ENCODE measurements at places on chromosomes 3 and 15.

DNA sequence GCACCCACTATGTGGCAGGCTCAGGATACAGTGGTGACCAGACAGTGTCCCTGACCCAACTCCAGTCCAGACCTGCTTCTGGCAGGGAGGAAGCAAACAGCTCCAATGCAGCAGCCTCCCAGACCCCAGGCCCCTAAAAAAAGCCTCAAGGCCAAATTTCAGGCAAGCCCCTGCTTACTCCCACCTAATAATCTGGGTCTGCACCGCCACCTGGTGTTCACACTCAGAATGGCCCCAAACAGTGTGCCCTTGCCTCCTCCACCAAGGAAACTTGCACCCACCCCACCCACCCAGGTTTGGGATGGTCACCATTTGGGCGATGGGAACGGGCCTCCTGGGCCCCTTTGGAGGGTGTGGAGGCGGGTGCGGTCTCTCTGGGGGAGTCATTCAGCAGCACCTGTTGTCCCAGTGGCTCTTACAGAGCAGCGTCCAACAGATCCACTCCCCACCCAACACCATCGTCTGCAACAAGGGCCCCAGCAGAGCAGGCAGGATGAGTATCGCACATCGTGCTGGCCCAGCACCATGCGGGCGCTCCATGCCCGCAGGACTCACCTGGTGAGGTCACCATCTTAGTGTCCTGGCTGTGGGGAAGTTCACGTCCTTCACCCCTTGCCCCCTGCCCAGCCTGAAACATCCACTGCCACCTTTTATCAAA is 17.3 kb downstream of the C3orf18 start:
- peak; percentile 44 for DNase-seq

GRCh38 chr15:88089024-88089620 is 167.4 kb downstream of the NTRK3 start:
- DNase-seq, result no peak

GRCh38 chr3:44069276-44069675 is 172.4 kb upstream of the TOPAZ1 start:
- no peak for DNase-seq

- DNase-seq, result no peak
Measured at GRCh38 chr3:21613372-21614070, 137.5 kb downstream of the ZNF385D start.

DNA sequence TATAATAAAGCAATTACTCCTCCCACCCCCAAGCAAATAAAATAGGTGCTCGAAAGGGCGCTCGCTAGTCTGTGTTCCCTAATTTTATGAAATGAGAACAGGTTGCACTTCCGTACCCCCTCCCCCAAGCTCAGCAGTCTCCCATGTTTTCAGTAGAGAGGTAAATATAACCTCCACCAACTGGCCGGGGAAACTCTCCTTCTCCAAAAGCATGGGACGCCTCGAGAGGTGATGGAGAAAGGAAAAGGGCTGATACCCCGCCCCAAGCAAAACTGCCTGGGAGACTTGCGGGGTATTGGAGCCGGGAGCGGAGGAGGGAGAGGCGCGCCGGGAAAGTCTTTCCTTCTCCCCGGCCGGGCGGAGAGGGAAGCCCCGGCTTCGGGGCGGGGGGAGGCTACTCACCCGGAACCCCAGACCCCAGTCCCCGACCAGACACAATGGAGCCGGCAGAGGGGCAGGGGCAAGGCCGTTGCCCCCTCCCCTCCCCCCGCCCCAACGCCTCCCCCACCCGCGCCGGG is 605 bp downstream of the DCUN1D1 start:
- no peak for DNase-seq

- no peak for DNase-seq
Measured at GRCh38 chr15:29864501-29864900, 42.2 kb upstream of the TJP1 start.

DNA sequence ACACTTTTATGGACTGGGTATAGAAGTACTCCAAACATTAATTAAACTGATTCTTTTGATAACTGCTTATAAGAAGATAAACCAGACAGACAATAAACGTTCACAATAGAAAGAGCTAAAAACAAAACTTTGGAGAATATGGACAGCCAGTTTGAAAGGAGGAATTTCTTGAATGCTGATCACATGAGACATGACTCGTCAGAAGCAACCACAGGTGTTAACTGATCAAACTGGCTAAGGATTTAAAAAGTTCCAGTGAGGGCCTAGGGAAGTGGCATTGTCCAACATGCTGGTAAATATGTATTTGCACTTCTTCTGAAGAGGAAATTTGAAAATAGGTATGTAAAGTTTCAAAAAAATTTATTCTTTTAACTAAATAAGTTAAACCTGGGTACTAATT is 29.4 kb upstream of the AP3B2 start:
- DNase-seq, result no peak

DNA sequence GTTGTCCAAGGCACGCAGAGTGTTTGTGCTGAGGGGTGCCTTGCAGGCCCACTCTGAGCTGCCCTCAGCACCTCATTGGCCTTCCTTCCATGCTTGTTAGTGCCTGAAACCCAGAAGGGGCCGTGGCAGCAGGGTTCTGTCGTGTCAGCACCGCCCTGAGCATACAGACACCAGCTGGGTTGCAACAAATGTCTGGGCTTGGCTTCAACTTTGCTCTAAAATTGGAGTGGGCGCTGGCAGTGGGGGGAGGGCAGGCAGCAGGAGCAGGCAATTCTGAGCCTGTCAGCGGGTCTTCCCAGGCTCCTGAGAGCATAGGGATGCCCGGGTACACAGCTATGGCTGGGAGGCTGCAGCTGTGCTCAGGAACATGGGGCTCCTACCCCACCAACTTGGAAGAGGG is 464.3 kb downstream of the EPHA3 start:
- no peak for DNase-seq

DNA sequence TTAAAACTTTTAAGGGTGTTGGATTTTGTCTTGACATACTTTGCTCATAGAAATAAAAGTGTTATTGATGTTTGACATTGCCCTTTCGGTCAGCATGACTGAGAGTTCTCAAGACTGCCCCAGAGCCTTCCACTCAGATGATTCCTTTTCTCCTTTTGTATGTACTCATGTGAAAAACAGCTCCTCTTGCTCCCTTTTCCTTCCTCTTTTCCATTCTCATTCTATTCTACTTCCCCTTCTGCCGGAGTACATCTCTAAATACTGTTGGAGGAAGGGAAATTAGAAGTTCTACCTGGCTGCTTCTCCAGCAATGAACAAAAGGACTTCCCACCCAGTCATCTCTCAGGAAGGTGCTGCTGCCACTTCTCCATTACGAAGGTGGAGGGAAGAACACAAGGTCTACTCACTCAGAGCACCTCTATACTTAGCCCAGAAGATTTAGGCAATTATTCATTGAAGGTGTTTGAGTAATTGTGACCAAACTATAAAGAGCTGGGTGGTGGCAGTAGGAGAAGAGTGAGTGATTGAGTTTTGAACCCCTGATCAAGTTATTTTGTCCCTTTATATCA is 163.8 kb upstream of the MBNL1 start:
- DNase-seq, result no peak

DNA sequence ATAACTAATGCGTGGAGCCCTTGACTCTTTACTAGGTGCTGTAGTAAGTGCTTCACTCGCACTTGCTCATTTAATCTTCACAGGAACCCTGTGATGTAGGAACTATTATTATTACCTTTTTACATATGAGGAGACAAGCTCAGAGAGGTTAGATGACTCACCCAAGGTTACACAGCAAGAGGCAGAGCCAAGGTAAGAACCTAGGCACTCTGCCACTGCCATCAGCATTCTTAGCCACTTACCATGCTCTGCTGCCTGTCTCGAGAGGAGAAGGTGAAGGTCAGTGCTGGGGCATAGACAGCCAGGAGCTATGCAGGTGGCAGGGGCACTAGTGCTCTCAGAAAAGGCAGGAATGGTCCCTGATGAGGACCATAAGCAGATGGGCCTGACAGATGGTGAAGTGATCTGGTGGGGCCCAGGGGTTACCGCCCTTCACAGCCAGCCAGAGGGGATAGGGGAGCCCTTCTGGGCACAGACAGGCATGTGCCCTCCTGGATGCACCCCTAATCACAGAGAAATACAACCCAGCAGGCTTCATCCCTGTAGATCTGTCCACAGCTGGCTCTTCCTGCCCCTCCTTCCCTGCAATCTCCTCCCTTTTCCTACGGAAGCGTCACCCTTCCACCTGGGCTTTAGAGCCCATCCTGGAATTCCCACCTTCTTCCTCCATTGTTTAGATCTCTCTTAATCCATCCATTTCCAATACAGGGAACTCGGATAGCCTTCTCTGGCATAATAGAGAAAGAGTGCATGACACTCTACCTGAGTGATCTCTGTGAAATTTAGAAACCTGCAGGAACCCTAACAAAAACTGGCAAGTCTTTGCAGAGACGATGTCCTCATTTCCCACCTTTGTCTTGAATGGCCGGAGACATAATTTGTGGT is 26.9 kb downstream of the ABTB1 start:
- no peak for DNase-seq

- DNase-seq, result no peak
Measured at GRCh38 chr3:140736863-140737460, 59.1 kb downstream of the TRIM42 start.

- no peak for DNase-seq
Measured at GRCh38 chr3:140762746-140763145, 84.9 kb downstream of the TRIM42 start.

- DNase-seq, result no peak
Measured at GRCh38 chr15:41809526-41810220, 18.2 kb upstream of the JMJD7 start.

GRCh38 chr3:143298380-143298779 is 178.8 kb downstream of the CHST2 start:
- DNase-seq, result no peak

- no peak for DNase-seq
Measured at GRCh38 chr15:63029676-63030075, 12.9 kb upstream of the TPM1 start.

GRCh38 chr15:71716990-71717389 is 93.4 kb upstream of the NR2E3 start:
- no peak for DNase-seq

DNA sequence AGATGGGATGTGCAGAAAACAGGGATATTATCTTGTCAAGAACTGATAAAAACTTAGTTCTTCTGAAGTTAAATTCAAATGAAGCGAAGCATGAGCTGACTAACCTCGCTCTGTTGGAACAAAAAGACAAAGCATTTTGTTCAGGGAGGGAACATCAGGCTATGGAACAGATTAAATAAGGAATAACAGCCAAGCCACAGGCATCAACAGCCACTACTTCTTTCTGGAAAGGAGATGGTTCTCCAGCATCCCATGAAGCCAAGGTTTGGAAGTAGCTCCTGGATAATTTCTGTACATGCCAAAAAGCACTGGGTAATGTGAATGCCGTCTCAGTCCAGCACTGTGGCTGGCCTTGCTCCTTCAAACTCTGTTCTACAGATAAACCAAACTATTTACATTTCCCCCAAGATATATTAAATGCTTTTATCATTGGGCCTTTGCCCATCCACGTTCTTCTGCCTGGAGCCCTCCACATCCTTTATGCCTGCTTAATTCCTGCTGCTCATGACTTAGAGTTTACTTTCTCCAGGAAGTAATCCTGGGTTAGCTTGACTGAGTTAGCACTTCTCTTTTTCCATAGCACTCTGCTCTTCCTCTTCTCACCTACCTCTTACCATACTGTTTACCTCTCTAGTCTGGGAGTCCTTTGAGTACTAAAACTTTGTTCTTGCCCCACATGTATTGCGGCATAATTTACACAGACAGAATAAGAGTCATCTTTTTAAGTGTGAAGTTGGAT is 232.0 kb downstream of the CLSTN2 start:
- DNase-seq, result no peak

- no peak for DNase-seq
Measured at GRCh38 chr15:57923750-57924149, 141.8 kb downstream of the ALDH1A2 start.

DNA sequence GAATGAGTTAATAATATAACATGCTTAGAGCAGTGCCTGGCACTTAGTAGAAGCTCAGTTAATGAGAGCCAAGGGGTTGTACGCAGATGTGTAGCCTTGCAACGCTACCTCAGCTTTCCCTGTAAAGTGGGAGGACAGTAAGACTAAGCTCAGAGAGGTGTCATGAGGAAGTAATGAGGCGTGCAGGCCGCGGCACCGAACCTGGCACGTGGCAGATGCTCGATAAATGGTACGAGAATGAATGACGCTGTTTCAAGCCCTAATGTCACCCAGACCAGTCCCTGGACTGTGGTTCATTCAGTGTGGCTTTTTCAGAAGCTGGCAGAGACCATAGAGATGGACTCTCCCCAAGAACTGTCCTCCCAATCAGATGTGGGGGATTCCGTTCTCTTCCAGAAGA is 21.2 kb downstream of the GRIP2 start:
- no peak for DNase-seq

GRCh38 chr3:31790193-31791089 is 190.6 kb downstream of the OSBPL10 start:
- DNase-seq, result no peak

DNA sequence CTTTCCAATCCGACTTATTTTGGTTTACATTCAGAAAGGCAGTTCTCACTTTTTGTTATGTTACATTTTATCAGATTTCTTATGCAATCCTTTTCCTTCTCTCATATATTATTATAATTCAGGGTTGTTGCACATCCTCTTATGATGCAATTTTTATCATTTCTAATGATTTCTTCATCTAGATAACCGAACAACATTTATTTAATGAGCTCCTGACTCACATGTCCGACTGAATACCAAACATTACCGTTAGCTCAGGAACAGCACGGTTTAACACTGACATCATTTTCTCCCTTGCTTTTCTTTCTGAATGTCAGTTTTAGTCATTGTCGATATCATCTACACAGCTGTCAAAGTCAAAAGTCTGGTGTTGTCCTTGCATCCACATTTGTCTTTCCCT is 199.2 kb downstream of the BCHE start:
- DNase-seq, result no peak

GRCh38 chr15:70669006-70669602 is 94.3 kb downstream of the UACA start:
- DNase-seq, result no peak

- DNase-seq, result no peak
Measured at GRCh38 chr3:152073267-152073666, 195.5 kb upstream of the MBNL1 start.

DNA sequence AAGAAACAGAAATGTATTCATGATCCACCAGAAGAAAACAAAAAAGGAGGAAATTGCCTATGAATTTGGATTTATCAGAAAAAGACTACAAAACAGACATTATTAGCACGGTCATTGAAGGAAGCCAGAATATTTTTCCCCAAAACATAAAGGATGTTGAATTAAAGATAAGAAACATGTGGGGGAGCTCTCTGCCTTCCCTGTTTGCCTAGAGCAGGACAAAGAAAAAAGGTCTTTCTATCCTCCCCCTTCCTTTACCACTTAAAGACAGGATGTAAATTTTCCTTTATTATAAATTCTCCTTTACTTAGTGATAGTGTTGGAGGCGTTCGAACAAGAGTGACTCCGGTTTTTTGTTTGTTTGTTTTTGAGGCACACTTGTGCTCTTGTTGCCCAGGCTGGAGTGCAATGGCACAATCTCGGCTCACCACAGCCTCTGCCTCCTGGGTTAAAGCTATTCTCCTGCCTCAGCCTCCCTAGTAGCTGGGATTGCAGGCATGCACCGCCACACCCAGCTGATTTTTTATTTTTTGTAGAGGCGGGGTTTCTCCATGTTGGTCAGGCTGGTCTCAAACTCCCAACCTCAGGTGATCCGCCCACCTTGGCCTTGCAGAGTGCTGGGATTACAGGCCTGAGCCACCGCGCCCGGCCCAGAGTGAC is 14.9 kb upstream of the RPN1 start:
- no peak for DNase-seq
